ENCODE measurements at places on chromosomes 2 and 18. TPM values are rescaled to one million over a fixed set of nuclear protein-coding genes. Genes with fewer than 3 reads are reported as not detected.

The KLHL29 gene
- total RNA-seq = 2.7 TPM

DNA sequence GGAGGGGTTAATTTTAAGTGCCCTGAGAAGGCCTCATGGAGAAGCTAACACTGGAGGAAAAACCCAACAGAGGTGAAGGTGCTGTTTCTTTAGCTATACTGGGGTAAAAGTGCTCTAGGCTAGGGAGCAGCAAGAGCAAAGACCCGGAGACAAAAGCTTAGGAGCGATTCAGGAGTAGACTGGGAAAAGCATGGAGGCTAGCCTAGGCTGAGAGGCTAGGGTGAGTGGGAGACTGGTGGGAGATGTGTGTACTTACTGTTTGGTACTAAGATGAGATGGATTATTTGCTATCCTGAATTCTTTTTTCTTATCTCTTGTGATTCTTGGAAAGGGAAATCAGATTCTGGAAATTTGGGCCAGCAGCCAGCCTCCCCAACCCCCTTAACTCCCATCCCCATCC, 2.0 kb downstream of the GIGYF2 start:
- no peak for DNase-seq

GRCh38 chr18:28063271-28063761, 113.6 kb downstream of the CDH2 start:
- no peak for DNase-seq

- peak; percentile 49 for DNase-seq
These were observed 217.1 kb downstream of the MREG start for GRCh38 chr2:215796140-215796855.

- no peak for DNase-seq
These were observed 518.8 kb downstream of the LRP1B start for GRCh38 chr2:141611981-141612380.

The SYT4 gene
- total RNA-seq = 3.0 TPM

The CCDC74B gene
- total RNA-seq = 35.1 TPM

- DNase-seq = no peak
These were observed 303.9 kb downstream of the ZNF407 start for GRCh38 chr18:74901362-74902146.

DNA sequence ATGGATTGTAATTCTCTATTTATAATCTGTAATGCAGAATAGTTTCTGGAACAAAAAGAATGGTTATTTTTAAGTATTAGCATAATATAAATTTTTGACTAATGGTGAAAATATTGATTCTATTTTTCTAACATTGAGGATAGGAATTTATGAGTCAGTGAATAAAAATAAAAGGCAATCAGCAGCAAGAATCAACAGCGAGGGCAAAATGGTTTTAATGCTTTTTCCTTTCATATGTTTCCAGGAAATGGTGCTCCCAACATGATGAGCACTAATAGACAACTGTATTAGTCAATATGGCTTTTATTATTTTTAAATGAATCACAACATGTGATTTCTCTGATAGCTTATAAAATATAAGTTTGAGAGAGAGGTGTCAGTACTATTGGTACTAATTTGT, 90.7 kb upstream of the TFPI start:
- no peak for DNase-seq

GRCh38 chr2:238551091-238551490, 124.4 kb downstream of the ASB1 start:
- no peak for DNase-seq

- DNase-seq = no peak
These were observed 57.8 kb upstream of the IGFBP2 start for GRCh38 chr2:216575465-216575864.

DNA sequence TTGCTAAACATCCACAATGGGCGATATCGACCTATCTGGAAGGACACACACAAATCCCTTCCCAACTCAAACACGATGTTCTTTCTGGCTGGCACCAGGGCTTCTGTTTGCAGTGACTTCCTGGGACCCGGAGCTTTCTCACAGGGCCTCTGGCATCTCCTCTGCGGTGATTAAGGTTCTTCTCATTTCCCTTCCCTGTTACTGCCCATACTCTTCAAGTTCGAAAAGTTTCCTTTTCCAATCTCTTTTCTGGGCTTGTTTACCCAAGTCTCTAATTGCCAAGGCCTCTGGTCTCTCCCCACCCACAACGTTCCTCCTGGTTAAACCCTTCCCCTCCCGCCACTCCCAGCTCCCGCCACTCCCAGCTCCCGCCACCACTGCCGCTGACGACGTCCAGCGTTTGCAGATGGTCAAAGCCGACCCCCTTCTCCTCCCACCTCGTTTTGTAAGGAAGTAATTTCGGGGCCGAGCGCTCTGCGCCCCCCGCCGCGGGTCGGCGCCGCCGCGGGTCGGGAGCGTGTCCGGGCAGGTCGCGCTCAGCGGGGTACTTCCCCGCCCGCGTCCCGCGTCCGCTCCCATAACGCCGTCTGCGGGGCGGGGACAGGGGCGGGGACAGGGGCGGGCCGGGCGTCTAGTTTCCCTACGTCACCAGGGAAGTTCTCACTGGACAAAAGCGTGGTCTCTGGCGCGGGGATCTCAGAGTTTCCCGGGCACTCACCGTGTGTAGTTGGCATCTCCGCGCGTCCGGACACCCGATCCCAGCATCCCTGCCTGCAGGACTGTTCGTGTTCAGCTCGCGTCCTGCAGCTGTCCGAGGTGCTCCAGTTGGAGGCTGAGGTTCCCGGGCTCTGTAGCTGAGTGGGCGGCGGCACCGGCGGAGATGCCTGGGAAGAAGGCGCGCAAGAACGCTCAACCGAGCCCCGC, at the start of gene PMAIP1:
TSS of gene PMAIP1 (plus strand) at position 699 of the 924 bp plus-strand sequence. CDS start at position 881, 182 bp downstream.
- peak; percentile 84 for DNase-seq

GRCh38 chr2:47269316-47270232, 114.5 kb upstream of the STPG4 start:
- DNase-seq = peak; percentile 29

The VPS54 gene
- total RNA-seq = 36.0 TPM
